ENCODE measurements at places on chromosomes 13 and 19.
A peak's percentile ranks its signal among the peaks of the same experiment; 100 is the strongest.

- no peak for DNase-seq
Measured at GRCh38 chr13:64470751-64471150, 2759.4 kb downstream of the PCDH9 start.

DNA sequence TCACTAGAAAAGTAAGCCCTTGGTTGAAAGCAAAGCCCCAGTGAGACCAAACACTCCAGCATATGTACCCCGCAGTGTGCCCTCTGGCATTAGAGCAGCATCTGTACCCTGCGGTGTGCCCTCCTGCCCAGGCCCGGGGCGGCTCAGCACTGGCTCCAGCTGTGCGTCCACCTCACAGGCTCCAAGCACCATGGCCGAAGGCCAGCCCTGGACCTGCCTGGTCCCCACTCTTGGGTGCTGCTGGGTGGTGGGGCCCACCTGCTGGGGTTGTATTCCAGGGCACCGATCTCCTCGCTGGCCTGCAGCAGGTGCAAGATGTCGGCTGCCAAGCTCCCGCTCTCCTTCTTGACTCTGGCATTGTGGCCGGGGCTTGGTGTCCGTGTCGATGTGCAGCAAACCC is 230.2 kb downstream of the TUBA3C start:
- DNase-seq = no peak

GRCh38 chr13:99197117-99197651 is 3.5 kb upstream of the UBAC2 start:
- DNase-seq = no peak

DNA sequence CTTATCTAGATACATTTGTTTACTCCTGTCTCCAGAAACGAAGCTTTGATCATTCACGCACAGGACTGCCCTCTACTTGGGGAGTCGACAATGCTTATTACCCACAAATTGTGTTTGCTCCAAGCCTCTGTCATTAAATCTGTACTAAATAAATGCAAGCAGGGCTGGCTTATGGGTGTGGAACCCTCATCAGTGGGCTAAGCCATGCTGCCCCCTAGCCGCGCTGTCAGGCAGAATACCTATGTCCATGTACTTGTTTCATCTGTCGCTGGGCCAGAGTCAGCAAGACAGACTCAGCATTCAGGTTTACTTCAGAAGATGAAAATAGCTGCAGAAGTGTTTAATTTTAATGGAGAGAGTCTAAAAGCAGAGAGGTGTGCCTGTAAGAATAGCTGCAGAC is 110.0 kb upstream of the PRR20A start:
- DNase-seq = no peak

GRCh38 chr13:25602176-25602575 is 230.4 kb downstream of the ATP8A2 start:
- DNase-seq = no peak

DNA sequence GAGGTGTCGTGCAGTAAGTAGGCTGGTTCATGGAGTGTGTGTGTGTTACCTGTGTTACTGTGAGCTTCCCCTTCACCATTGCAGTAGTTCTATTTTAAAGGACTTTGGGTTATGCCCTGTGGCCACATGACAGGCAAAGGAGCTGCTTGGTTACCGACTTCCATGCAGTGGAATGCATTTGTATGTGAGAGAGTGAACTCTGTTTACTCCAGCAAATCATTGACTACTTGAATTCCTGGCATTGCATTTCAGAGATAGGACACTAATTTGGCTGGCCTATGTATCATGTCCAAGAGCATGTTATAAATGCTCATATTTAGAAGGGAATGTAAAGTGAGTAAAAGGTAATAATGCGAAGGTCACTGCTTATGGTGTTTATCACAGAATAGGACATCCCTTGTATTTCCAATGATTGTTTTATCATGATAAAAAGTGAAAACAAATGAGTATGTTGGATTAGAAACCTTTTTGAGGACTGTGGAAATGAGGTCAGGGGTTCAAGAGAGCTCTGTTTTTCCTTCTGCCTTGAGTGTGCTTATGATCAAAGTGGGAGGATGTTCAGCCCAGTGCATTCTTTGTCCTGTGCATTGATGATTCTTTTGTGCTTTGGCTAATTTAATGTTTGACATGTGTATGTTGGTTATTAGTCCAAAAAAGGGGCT is 156.5 kb downstream of the LMO7 start:
- no peak for DNase-seq

- DNase-seq = no peak
Measured at GRCh38 chr19:29623726-29624488, 17.8 kb downstream of the POP4 start.

DNA sequence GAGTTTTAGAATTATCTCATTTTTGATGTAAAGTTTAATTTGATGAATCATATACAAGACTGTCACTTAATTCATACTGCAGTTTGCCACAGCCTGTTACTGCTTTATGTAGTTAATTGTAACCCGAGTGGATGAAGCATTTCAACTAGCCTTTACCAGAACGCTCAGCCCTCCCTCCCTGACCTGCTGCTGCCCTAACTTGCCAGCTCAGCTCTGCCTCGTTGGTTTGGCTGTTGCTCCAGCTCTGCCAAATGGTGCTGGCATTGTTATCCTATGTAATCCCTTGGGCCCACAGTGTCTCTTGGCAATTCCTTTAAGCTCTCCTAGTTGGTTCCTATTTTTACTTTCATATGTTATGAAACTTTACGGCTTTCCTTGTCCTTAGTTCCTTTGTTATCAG is 113.3 kb downstream of the LMO7 start:
- DNase-seq = peak; percentile 54

DNA sequence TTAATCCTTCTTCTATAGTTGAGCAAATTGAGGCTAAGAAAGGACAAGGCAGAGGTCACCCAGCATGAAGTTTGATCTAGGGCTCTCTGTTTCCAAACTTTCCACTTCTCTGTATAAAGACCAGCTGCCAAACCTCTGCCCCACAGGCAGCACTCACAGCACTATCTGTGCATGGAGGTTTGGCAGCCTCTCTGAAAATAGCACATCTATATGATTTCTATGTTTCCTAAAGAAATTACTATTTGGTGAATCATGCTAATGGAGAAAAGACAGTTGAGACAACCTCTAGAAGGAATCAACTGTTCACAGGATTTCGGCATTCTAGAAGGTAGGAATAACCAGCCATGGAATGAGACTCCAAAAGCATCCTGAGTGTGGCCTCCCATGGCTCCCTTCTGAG is 554.5 kb downstream of the IRS2 start:
- DNase-seq = no peak

DNA sequence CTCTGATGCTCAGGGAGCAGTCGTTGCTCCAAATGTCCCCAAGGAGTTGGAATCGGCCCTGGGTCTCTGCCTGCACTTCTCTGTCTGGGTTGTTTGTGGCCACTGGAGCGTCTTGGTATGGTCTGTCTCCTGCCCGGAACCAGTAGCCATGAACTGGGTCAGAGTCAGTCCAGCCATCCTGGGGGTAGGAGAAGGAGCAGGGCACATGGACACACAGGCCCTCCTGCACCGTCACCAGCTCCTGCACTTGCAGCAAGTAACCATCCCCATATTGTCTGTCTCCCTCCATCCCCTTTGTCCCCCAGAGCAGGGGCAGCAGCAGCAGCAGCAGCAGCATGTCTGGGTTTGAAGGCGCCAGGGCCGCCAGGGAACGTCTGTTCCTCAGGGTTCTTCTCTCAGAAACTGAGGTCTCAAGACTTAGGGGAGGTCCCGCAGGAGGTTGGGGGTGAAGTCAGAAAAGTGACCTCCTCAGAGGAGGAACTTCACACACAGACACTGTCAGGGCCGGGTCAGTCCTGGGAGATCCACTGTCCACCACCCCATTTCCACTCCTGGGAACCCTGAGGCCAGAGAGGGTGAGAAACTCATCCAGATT is at the start of gene SIGLEC8:
SIGLEC8 (minus strand) TSS at position 404 of the 595 bp plus-strand sequence; CDS start at position 337, 67 bp downstream.
- no peak for DNase-seq

- no peak for DNase-seq
Measured at GRCh38 chr13:30714629-30715371, 20.5 kb upstream of the ALOX5AP start.

DNA sequence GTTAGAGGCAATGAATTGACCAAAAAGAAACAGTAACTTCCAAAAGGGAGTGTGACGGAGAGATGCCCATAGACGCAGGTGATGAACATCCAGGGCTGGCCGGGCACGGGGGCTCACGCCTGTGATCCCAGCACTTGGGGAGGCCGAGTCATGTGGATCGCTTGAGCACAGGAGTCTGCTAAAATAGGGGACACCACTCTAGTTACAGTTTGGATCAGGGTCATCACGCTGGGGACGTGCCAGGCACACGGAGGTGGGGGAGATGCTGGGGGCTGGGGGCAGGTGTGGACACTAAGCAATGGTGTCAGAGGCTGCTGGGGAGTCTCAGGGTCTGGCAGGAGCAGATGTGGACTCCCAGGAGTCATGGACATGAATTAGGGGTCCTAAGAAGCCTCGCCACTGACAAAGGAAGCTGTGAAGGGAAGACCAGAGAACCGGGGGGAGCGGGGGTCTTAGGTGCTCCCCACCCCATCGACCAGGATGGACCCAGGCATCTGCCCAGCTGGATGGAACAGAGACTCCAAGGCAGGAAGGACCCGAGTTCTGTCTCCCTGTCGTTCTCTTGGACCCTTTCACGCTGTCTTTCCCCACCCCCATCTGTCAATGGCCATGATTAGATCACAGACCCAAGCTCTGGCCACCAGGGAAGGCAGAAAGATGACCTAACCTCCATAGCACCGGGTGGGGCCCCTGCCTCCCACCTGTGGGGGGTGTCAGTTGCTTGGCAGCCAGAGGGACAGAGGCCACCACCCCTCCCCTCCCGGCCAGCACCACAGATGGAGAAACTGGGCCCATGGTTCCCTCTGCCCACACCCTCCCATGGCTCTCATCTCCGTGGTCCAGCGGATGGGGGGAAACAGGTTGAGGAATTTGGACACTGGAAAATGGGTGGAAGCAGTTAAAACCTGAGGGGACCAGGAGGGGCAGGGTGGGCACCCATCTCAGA is 19.6 kb downstream of the CCDC8 start:
- no peak for DNase-seq

DNA sequence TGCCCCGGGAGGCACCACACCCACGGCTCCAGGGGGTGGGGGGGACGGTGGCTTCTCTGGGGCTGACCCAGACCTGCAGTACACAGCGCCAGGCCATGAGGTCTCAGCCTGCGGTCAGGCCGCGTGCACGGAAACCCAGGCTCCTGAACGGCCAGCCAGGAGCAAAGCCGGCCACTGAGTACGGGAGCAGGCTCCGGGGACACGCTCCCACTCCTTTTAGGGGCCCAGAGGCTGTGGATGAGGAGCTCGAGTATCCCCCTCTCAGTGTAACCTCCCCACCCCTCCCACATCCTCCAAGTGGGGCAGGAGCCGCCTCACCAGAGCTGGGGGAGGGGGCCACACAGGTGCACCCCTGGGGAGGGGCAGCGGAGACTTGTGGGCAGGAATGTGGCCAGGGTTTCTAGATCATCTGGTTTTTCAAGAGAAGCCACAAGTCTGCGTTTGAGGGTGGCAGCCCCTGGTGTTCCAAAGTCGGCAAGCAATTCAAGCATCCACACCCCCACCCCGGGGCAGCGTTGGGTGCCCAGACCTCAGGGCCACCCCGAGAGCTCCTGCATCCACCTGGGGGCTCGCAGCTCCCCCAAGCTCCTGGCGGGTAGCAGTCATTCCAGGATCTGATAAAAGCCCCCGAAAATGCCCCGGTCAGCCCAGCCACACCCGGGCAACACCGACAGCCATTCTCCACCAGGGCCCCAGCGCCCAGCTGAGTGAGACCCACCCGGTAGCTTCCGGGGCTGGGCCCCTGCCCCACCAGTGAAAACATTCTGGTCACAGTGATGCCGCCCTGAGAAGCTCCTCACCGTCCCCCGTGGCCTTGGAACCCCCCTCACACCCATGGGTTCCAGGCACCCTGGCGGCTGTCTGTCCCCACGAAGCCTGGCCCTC is 6.1 kb downstream of the SBNO2 start:
- no peak for DNase-seq

DNA sequence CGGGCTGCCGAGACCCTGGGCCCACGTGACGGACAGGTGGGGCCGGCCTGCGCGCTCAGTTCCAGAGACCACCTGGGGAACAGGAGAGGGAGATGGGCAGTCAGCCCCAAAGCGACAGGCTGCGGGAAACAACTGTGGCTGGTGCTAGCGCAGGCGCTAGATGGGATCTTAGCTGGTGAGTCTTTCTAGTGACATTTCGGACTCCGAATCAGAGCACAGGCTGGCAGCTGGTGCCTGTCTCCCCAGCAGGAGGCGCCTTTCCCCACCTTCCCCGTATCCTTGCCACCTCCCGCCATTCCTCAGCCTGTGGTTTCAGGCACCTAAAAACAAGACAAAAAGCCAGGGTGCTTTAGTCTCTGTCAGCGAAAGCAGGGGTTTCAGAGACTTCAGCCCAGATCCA is 19.4 kb upstream of the RANBP3 start:
- DNase-seq = no peak

- no peak for DNase-seq
Measured at GRCh38 chr13:92941167-92941566, 285.4 kb upstream of the GPC6 start.

DNA sequence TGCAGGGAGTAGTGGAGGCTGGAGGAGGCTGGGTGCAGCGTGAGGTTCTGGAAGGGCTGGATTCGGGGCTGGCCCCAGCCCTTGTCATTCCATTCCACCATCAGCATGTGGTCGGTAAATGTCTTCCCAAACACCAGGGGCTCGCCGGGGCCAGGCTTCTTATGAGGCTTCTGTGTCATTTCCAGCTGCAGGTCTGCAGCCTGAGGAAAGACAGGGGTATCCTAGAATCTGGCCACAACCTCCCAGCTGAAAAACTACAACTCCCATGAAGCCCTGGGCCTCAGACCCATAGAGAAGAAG is 4.4 kb downstream of the BCAT2 start:
- no peak for DNase-seq

DNA sequence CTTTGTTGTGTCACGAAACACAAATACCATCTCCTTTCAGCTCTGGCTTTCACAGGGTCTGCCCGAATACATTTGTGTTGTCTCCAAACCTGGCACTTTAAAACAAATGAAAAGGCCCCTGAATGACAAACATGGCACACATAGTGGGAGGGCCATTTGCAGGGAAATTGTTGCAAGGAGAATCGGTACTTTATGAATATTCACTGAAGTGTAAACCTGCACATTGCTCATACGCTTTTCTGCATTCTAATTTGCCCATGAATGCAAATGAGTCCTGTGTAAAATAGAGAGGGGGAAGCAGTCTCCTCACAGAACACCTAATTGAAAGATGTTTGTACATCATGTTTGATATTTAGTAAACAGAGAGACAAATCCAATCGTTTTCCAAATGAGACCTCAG is 82.7 kb upstream of the PCDH8 start:
- no peak for DNase-seq

DNA sequence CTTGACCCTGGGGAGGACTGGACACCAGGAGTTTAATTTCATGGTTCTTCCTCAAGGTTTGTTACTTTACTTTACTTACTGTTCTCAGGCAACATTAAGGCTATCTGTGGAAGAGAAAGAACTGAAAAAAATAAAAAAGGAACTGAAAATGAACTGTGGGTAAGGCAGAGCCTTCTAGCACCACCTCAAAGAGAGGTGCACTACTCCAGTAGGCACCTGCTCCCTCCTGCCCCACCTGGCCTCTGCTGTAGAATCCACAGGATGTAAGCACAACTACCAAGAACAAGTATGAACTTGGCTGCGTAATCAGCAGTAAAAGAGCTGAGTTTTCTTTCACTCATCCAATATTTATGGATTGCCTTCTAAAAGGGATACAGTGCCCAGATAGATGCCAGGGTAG is 12.2 kb downstream of the ZNF112 start:
- no peak for DNase-seq

Measured in brain pericyte (primary cell).